Activated naive CD8-positive, alpha-beta T cell treated with anti-CD3 and anti-CD28 coated beads, Interleukin-2, amount 50 U/mL, for 16 hours (primary cell): ENCODE measurements at places on chromosomes 11 and 22.

DNA sequence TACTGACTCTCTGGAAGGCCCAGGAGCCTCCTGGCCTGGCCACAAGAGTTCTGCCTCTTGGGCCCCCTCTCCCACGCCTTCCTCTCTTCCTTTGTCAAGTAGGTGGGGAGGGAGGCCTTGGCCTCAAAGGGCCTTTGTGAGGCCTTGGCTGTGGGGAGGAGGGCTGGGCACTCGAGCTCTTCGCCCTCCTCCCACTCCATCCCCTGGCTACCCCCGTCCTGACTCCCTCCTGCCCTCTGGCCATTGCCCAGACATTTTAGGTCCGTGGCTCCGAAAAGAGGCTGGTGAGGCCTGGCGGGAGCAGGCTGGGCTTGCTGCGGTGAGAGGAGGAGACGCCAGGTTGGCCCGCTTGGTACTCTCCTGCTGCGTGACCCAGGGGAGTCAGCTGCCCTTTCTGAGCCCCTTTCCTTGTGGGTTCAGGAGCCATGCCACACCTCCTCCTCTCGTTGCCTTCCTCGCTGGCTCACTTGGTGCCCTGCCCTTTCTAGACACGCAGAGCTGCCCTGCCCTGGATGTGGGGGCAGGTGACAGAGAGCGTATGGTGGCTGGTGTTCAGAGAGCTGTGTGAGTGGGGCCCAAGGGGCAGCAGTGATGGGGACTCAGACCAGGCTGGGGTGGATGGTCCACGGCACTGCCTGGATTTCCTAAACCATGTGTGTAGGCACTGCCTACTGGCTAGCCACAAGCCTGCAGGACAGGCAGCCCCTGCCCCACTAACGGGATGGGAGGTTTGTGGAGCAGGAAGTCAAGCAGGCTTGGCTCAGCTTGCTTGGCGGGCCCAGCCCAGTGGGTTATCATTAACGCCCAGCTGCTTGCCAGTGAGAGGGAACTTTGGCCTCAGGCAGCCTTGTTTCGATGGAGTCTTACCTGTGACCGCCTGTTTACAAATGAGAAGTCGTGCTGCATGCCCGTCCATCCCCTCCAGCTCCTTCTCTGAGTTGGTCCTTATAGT is 15.8 kb upstream of the OMP start:
- no peak for DNase-seq

DNA sequence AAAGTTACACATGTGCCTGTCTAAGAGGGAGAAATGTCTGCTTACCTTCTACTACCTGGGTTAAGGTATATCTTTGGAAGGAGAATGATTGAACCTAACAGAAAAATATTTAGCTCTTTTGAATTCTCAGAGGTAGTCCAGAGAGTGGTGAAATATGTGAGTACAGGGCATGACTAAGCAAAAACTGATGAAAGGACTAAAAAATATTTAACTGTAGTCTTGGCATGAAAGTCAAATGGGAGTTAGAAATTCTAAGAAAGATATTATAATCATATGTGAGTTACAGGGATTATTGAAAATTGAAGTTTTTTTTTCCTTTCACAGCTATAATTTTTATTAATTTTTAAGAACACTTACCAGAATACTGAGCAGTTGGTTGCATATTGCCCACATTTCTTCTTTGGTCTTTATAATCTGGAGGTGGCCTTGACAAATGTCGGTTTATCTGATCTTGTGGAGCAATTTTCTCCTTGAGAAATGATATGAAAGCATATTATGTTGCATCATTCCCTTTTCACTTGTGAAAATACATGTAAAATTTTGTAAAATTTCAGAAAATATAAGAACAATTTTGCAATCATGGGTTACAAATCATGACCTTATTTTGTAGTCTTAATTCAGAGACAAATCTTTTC is 61.4 kb upstream of the MTMR2 start:
- DNase-seq = no peak

- DNase-seq = no peak
Observed at GRCh38 chr11:44818110-44818509, 91.3 kb downstream of the TSPAN18 start.

- no peak for DNase-seq
Observed at GRCh38 chr11:12962306-12962705, 46.8 kb upstream of the RASSF10 start.

- no peak for DNase-seq
Observed at GRCh38 chr11:72353861-72354260, 80.5 kb downstream of the CLPB start.
